ENCODE measurements at places on chromosomes 7 and 10.

GRCh38 chr10:70119197-70119596, 13.4 kb downstream of the AIFM2 start:
- no peak for DNase-seq

- peak; percentile 6 for DNase-seq
Measured at GRCh38 chr10:70528741-70529362, 50.3 kb downstream of the PALD1 start.

GRCh38 chr7:70434821-70435220, 697.1 kb upstream of the GALNT17 start:
- DNase-seq = no peak

DNA sequence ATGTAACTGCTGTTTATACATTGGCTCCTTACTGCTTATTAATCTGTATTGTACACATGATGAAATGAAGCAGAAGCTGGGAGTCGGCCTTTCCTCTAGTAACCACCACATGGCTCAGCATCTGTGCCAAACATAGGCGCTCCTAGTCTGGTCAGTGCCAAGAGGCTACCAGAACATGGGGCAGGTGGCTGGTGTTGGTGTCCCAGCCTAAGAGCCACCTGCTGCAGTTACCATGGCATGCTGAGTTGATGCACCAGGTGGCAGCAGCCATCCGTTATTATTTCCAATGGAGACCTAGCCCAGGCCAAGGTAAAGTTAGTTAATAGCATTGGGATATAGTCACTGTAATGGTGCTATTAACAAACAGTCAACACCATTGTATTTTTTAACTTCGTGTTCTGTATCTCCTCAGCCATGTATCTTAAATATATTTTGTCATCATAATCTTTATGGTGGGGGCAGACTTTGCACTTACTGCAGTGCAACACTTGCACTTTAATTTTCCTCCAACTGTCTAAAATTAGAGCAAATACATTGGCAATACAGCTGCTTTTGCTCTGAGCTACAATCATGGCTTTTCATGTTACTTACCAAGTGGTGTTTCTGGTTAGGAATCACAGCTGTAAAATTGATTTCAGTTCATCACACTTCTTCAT, 33.1 kb downstream of the HBP1 start:
- peak; percentile 81 for DNase-seq

DNA sequence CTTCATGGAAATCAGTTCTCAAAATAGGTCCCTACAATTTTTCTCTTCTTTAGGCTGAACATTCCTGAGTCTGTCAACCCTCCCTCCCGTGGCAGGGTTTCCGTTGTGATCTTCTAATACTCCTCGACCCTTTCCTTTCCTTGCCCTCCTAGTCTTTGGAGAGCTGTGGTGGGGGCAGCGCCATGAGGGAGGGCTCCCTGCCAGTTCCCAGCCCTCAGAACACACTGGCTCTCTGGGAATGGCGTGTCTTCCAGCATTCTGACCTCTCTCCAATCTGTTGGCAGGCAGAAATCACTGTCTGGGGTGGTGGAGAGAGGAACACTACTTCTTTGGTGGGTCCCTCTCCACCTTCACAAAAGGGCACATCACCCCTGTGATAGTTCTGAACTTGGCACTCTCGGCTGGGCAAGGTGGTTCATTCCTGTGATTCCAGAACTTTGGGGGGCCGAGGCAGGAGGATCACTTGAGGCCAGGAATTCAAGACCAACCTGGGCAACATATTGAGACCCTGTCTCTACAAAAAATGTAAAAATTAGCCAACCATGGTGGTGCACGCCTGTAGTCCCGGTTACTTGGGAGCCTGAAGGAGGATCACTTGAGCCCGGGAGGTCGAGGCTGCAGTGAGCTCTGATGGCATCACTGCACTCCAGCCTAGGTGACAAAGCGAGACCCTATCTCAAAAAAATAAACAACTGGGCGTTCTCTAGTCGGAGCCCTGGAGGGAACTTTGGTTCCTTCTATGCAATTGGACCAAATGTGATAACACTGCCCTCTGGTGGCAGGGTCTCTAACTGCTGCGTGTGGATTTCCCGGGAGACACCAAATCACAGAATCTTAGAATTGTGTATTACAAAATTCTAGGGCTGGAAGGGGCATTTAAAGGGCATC, 13.1 kb upstream of the ARPC1A start:
- peak; percentile 46 for DNase-seq

DNA sequence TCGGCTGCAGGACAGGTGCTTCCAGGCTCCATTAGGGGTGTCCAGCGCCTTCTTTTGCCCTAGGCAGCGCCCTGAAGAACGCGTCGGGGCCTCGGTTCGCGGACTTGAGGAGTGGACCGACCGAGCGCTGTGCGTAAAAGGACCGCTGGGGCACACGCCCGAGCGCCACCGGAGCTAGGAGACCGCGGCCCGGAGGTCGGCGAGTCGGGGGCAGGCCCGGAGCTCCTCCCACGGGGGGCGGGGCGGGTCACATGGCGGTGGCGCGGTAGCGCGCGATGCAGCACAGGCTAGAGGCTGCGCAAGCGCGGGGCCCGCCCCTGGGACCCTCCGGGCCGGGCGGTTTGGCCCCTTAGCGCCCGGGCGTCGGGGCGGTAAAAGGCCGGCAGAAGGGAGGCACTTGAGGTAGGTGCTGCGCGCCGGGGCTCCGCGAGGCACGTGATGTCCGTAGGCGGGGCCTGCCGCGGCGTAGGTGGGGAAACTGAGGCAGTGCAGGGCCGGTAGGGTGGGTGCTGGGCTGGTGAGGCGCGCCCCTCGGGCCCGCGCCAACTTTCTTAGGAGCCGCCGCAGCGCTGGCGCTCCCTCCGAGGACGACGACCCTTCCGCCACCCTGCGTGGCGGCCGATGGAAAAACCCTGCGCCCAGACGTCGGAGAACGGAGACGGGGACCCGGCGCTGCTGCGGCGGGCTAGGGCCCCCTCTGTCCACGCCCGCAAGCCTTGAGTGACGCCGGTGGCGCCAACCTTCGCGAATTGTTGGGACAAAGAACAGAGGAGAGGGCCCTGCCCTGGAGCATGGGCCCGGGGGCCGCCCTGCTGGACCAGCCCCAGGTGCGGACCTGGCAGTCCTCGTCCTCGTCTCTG, at the start of gene PRXL2A:
TSS of gene PRXL2A (plus strand) at position 310 of the 860 bp plus-strand sequence. CDS start 11,917 bp downstream, outside the sequence.
- peak; percentile 36 for DNase-seq

DNA sequence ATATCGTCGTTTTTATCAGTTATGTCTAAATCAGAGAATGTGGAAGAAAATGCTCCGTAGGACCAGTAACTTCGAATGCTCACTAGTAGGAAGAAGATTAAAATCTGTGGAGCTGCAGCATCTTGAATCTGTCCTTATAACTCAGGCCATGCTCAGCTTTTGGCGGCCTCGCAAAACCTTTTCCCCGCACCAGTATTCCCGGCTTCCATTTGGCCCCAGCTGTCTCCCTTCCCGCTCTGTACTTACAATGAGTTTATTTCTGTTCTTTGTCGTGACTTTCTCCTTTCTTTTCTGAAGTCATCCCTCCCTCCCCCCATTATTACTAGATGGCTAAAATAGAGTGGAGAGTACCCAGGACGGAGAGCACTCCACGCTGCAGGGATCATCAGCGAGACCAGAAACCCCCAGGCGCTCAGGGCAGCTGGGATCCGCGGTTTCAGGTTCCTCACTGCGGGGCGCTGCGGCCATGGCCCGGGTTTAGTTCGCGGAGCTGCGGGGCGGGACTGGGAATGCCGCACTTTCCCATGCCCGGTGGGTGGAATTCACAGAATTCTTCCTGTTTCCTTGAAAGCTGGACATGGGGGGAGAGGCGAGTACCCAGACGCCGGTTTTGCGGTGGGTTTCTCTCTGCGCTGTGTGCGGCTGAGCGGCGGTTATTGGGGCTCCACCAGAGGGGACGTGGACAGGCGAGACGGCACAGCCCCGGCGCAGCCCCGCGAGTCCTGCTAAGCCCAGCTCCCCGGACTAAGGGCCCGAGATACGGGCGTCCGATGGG, 183.5 kb downstream of the POM121L12 start:
- DNase-seq = no peak

DNA sequence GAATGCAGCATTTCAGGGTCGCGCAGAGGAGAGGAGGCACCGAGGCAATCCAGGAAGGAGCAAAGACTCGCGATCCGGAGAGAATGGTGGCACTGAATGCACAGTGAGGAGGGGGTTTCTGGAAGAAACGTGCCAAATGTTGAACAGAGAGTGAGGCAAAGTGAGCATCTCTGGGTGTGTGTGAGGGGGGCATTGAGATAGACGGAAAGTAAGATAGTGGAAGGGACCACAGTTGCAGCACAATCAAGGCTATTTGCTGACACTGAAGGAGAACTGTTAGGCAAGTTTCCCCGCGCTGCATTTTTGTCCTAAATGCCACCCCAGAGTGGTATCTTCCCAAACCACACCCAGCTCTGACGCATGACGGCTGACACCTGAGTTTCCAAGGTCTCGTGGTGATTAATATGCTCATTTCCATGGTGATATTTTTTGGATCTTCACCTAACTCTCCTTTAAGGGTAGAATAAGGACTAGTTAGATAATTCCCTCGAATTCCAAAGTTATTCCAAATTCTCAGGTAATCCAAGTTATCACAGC, 14.4 kb upstream of the ADO start:
- DNase-seq = no peak

- no peak for DNase-seq
Measured at GRCh38 chr10:3620818-3621217, 164.2 kb downstream of the KLF6 start.

DNA sequence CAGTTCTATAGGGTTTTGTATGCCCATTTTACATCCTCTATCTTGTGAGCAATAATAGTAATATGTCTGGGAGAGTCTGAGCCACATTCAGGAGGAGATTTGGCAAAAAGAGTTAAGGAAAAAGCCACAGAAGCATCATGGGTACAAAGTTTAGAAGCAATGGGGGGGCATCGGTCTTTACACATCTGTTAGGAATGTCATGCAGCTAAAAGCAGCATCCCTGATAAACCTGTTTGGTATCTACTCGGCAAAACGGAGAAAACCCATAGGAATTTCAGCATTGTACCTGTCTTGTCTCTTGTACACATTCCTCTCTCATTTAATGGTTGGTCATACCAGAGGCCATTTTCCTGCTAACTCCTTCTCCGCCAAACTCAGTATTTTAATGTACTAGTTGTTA, 12.5 kb upstream of the HERPUD2 start:
- DNase-seq = no peak

DNA sequence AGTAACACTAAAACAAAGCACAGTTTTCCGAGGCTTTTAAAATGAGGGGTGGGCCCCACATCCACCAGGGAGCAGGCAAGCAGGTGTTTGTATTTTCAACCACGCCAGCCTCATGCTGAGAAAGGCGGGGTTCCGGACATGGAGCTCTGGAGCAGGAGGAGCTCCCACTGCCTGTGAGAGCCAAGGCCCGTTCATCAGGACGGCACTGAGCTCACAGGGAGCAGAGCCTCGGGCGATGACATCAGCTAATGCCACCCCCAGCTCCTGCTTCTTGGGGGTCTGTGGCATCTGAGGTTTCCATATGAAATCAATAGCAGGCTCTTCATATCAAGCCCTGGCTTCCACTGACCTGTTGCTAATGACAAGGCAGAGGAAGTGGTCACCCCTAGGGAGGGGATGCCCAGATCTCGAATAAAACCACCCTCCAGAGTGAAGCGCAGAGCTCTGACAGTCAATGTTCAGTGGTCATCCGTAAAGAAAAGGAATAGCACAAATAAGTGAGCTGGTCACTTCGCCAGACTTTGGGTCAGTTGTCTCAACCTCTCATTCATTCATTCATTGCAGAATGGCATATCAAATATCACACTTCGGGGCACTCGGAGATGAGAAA, 89.1 kb downstream of the TNS3 start:
- no peak for DNase-seq

GRCh38 chr10:6233725-6234277, 31.1 kb downstream of the PFKFB3 start:
- DNase-seq = no peak

- no peak for DNase-seq
Measured at GRCh38 chr10:124974131-124974530, 32.2 kb downstream of the ZRANB1 start.

DNA sequence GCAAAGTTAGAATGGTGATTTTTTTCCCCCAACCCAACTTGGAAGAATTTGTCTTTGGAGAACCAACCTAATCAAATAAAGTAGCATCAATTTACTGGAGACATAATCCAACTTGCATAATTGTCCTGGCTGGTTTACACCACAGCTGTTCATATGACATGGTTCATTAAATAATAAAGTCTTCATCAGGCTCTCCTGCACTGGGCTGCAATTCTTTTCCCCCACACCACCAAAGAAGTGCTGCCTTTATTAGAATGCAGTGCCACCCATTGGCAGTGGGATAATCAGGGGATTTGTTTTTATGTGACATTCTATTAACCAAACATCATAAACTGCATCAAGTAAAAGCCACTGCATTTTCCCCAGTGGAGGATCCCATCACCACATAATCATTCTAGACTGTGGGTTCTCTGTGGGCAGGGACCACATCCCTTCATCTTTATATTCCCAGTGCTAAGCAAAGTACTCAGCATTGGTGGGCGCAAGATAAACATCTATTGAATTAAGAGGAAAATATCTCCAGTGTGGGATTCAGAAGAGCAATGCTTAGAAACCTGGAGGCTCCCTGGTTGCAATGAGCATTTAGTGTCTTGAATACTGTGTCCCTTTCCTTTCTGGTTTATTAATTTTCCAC, 322.0 kb downstream of the KCNMA1 start:
- DNase-seq = peak; percentile 90

DNA sequence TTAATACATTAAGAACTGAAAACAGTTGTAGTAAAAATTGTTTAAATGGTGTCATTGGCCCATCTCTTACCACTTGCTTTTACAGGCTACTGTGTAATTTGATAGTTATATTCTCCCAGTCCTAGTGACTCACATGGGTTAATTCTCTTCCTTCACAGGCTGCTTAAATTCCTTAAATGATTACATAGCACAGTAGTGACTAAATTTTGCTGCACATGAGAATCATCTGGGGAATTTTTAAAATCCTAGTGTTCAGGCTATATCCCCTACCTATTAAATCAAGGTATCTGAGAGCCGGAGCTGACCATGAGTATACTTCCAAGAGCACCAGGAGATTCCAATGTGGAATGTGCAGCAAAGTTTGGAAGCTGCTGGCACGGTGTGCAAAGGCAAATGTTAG, 45.3 kb upstream of the ZNF800 start:
- no peak for DNase-seq

DNA sequence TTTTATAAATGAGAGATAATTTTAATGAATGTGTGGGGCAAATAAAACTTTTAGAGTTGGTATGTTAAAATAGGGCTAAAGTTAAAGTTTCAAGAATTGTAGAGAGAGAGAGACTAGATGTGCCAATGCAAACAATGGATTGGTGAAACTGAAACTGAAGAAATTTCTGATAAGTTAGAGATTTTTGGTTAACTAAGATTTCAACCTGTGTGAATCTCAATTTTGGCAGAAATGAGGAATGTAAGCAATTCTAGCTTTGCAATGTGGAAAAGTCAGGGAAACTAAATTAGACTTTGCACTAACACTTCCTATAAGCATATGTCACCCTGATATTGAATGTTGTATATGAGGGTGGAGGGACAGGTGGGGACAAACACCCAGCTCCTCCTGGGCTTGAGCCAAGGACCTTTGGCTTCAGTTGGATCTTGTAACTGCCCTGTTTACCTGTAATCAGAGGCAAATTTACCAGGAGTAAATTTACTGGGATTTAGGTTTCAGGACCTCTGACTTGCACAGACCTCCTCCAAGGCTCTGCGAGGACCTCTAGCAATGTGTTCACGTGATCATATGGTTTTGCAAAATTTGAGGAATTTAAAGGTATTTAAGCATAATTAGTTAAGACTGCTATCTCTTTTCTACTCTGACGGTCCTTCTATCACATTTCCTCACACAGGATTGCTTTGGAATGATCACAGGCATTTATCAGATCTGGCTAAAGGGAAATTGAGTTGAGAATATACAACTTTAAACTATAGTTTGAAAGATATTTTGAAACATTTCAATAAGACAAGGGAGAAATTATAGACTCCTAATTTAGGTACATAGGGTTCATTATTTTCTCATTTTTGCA, 33.1 kb upstream of the RPA3 start:
- DNase-seq = no peak

All from NCI-H1694 treated with DMSO at 0.1 percent for 48 hours (cell line).